Activated naive CD8-positive, alpha-beta T cell treated with anti-CD3 and anti-CD28 coated beads, Interleukin-2, amount 50 U/mL, for 24 hours (primary cell): ENCODE measurements at places on chromosomes 2 and 18.

DNA sequence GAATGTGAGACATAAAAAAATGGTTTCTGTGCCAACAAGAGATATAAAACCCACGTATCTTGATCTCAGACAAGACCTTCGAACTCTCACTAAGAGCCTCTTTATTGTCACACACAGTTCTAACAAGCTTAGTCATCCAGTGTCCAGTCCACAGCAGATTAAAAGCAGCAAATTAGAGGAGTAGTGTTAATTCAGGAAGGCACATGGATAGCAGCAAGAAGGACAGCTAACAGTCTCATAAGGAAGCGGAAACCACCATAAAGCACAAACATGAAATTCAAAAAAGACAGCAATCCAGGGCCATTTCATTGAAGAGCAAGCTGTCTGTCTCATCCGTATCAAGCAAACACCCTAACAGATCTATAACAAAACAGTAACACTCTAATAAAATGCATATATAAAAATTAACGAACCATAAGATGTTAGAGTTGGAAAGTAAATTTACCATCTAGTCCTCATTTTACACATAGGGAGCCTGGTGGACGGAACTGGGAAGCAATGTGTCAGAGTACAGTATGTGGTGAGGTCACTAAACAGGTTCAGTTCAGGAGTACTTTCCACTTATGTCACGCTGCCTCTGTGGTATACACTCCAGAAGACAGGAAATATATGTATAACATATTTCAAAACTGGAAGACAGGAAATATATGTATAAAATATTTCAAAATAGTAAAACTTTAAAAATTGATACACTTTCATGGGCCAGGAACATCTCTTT is 18.3 kb downstream of the AAK1 start:
- no peak for DNase-seq

- DNase-seq, result no peak
Measured at GRCh38 chr2:166957686-166958085, 69.4 kb downstream of the XIRP2 start.

DNA sequence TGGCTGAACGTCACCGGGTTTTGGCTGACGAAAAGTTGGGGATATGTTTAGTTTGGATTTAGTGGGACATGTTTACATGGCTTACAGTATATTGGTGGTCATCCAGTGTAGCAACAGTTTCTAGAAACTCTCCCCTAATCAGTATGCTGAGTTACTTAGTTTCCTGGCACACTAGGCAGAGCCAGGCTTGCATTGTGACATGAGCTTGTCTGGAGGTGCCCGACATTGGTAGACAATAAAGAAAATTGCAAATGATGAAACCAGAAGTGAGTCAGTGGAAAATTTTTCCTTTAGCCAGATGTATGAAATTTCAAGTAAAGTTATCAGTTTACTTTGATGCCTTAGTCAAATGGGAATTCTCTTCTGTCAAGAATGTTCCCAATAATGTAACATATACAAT is 276.1 kb downstream of the RDH14 start:
- DNase-seq, result no peak

DNA sequence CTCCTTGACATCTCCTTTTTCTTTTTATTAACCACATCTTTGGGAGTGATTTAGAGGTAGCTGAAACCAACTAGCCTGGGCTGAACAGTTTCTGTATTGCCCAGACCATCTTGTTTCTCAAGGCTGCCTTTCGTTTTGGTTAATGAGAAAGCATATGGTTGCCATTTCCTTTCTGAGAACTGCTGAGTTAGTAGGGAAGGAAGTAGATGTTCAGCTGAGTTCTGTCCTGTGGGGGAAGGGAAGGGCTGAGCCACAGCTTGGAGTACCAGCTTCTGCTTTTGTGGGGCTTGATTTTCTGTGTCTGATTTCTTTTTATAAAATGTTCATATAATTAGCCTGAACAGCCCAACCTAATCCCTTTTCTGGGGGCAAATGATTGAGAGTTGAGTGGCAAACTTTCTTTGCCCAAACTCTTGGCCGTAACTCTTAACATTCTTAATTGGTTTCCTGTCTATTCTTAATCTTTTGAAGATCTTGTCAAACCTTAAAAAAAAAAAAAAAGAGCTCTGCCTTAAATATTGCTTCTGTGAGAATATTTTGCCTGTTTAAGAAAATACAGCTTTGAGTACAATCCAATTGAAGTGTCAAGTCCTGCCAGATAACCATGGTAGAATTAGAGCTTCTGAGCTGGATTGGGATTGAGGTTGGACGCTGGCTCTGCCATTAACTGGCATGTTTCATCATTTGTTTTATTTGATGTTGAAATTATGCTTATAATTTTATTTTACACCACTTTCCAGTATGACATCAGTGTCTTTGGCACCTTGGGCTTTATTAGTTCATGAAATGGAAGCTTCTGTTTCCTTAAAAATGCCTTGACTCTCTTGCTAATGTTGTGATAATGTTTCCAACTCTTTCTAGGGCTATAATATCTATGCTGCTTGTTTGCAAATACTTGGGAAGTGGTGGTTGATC is 1.9 kb upstream of the NABP1 start:
- DNase-seq, result peak; percentile 58

GRCh38 chr18:44759925-44760342 is 79.2 kb downstream of the SETBP1 start:
- DNase-seq, result no peak

DNA sequence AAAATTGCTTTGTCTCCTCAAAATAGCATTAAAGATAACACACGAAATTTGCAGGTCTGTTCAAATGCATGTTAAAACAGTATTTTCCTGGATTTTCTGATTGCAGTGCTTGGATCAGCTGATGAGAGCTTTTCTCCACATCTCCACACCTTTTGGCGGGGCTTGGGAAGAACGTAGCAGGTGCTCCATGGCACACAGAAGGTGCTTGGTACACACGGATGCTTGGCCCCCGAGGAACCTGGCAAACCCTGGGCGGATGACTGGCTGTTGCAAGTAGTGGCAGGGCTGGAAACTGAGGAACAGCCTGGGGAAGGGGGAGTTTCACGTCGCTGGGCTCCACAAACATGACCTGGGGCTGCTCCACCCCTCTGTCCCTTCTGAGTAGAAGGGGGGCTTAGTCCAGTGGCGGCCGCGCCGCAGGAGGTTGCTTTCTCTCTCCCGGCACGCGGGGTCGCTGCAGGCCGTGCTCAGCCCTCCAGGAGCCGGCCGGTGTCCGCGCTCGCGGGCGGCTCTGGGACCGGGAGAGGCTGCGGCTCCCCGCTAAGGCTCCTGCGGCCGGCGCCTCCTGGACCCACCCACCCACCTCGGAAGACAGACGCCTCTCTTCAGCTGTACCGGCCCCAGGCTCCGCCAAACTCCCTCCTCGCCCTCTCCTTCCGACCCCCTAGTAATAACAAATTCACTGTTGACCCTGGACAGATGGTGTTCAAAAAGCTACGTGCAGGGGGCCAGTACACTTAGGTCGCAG is 69.3 kb downstream of the MARCO start:
- peak; percentile 36 for DNase-seq

DNA sequence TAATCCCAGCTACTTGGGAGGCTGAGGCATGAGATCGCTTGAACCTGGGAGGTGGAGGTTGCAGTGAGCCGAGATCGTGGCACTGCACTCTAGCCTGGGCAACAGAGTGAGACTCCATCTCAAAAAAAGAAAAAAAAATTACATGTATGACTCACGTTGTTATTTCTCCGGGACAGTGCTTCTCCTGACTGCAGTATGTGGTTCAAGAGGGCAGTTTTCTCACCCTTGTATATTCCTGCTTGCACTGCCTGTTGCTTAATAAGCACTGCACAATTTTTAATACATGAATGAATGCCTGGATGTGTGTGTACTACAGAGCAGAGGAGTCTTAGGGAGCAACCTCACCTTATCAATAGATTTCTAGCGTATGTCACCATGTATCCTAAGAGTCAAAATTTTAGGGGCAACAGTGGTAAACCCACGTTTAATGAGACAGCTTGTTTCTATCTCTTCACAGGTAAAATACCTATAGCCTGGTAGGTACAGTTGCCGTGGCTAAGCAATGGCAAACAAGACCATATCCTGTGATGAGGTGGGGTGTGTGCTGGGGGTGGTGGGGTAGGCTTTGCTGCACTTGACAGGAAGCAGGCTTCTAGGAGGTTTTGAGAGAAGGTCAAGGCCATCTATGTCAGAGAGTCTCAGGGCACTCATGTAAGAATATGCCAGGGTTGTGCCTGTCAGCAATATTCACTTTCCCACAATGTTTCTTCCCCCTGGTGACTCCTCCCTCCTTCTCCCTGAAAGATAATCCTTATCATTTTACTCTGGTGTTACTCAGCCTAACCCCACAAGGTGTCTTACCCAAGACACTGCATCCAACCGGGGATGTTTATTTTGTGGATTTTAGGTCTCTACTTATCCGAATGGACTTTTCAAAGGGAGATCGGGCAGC is 36.9 kb upstream of the MEX3C start:
- DNase-seq, result peak; percentile 10

DNA sequence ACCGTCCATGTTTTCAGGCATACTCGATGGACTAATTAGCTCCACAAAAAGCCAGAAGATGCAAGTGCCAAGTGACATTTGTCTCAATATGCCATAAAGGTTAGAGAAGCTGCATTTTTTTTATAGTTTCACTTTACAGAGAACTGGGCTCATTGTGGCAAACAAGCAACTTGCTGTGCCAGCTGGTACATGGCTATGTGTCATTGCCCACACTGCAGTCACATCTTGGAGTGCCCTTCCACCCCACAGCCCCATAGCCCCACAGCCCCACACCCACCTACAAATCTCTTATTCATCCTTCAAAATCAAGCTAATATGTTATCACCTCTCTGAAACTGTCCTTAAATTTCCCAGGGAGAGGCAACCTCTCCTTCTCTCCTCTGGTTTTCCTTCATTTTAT is 451.9 kb downstream of the ARHGAP15 start:
- no peak for DNase-seq

DNA sequence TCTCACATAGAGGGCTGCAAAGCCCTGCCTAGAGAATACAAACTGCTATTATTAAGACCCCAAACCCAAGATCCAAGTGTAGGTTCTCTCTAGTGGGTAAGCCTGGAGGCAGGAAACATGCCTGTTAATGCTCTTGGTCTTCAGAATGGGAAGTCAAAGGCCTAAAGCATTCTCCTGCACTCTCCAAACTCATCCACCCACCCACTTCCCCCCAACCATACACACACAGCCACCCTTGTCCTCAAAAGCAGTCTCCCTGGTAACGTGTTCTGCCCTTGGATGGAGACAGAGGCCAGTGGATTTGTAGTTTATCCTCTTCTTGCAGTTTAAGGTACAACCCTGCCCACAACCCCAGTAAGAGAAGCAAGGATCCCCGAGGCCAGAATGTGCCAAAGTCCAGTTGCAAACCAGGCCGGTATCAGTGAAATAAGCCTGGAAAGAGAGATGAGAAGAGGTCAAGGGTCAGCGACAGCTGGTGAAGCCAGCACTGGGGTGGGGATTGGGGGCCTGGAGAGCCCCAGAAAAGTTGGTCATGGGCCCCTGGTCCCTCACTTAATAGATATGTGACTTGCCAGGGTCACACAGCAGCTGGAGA is 23.0 kb downstream of the TMEM247 start:
- no peak for DNase-seq

GRCh38 chr2:139156730-139157129 is 376.5 kb upstream of the NXPH2 start:
- DNase-seq, result no peak
